ENCODE measurements at places on chromosomes 3 and 15.

GRCh38 chr3:36973139-36973538 lies 19.8 kb downstream of the EPM2AIP1 start:
- no peak for DNase-seq

- DNase-seq: no peak
These were observed 172.6 kb downstream of the FMN1 start for GRCh38 chr15:33021806-33022389.

DNA sequence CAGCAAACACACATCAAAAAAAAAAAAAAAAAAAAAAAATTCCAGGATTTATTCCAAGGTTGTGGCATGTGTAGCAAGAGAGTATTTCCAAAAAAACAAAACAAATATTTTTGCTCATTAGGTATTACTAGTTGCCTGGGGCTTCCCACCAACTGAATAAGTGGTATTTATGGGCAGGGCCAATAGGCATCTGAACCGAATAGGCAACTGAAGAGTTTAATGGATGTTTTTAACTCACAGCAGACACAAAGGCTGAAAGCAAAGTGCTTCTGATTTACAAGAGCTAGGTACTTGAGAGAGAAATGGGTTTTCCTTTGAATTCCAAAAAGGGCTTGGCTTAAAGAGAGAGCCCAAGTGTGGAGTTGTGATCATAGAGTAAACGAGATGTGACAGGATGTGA lies 21.4 kb downstream of the EIF4E3 start:
- DNase-seq: no peak

- DNase-seq: no peak
These were observed 794.8 kb downstream of the MCTP2 start for GRCh38 chr15:95025924-95026728.

DNA sequence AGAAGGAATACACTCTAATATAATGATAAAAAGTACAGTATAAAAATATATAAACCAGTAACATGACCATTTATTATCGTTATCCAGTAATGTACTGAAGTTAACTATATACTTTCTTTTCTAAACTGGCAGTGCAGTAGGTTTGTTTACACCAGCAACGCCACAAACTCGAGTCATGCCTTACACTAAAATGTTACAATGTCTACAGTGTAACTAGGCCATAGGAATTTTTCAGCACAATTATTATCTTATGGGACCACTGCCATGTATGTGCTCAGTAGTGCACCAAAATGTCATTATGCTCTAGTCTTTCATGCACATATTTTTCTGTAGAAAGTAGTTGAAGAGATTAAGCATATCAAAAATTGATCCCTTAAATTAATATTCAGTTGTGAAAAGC lies 609.8 kb upstream of the BCHE start:
- no peak for DNase-seq

DNA sequence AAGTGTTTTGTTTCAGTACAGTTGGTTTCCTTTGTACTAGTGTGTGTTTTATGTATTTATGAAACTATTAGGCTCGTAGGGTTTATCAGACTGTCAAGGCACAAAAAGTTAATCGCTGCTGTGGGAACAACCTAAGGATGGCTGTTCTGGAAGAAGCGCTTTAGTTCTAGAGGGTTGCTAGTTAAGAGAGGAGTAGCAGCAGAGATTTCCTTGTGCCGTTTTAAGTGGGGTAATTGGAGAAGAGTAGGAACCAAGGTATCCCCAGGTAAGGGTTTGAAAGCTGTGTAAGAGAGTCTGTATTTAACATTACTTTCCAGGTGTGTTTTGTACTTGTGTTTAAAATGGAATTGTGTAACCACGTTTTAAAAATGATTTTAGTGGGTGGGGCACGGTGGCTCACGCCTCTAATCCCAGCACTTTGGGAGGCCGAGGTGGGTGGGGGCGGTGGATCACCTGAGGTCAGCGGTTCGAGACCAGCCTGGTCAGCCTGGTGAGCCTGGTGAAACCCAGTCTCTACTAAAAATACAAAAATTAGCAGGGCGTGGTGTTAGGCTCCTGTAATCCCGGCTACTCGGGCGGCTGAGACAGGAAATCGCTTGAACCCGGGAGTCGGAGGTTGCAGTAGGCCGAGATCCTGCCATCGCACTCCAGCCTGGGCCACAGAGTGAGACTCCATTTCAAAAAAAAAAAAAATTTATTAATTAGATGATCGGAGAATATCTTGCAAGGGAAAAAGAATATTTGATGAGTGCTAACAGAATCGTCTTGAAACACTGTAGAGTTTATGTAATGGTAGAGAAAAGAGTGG lies 2.6 kb downstream of the MORF4L1 start:
- no peak for DNase-seq

DNA sequence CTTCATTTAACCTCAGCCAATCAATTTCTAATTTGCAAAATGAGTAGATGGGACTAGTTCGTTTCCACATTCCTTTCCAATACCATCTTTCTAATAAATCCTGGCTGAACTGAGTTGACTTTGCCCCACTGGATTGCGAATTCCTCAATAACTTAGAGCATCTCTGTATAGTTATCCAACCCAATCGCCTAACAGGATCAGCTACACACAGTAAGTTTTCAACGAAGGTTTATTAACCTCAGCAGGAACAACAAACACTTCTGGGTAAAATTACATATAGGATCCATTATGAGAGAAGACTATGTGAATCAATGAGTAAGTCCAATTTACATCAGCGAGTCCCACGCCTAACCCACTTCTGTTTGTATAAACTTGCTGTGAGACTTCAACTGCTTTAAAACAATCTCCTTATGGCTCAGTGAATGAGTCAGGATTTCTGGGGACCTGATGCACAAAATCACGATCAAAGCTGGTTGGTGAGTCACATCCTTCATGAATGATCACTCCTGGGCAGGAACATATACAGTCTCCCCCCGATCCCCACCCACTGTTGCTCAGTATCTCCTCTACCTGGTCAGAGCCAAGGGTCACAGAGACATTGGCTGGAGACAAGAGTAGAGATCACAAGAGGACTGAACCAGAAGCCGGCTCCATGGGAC lies 142.8 kb downstream of the EDEM1 start:
- DNase-seq: no peak
